Breast epithelium (tissue), 4 donors: ENCODE measurements at places on chromosomes 2 and 18. TPM values are rescaled to one million over a fixed set of nuclear protein-coding genes. Genes with fewer than 3 reads are reported as not detected.

HOXD8 gene
- 13.8 TPM for total RNA-seq

ASB18 gene
- not detected for total RNA-seq

GRCh38 chr18:3453540-3454364 lies 3.8 kb downstream of the TGIF1 start:
- peak overlapping the region; percentile 97 for H3K4me3 ChIP-seq
- no peaks in the 10 kb centered on the region for H3K4me1 ChIP-seq

- no peak overlapping the region for H3K4me3 ChIP-seq
- DNase-seq = no peak
- no peaks in the 10 kb centered on the region for H3K4me1 ChIP-seq
- no peaks in the 10 kb centered on the region for H3K27me3 ChIP-seq
- H3K36me3 ChIP-seq = no peaks in the 10 kb centered on the region
- no peak overlapping the region for H3K27ac ChIP-seq
Observed at GRCh38 chr2:80061881-80062280, 242.7 kb downstream of the LRRTM1 start.

GRCh38 chr2:241003830-241004564 lies 5.6 kb downstream of the SNED1 start:
- H3K27ac ChIP-seq = no peak overlapping the region
- peaks cover 12% of the 10 kb centered on the region for H3K4me1 ChIP-seq
- H3K36me3 ChIP-seq = no peaks in the 10 kb centered on the region
- no peak for DNase-seq
- H3K4me3 ChIP-seq = no peak overlapping the region

KCNJ3 gene
- 1.6 TPM for total RNA-seq

- H3K27ac ChIP-seq = no peak overlapping the region
- no peak for DNase-seq
- no peaks in the 10 kb centered on the region for H3K36me3 ChIP-seq
- no peak overlapping the region for H3K4me3 ChIP-seq
Observed at GRCh38 chr2:15265889-15266288, 295.2 kb downstream of the NBAS start.

DNA sequence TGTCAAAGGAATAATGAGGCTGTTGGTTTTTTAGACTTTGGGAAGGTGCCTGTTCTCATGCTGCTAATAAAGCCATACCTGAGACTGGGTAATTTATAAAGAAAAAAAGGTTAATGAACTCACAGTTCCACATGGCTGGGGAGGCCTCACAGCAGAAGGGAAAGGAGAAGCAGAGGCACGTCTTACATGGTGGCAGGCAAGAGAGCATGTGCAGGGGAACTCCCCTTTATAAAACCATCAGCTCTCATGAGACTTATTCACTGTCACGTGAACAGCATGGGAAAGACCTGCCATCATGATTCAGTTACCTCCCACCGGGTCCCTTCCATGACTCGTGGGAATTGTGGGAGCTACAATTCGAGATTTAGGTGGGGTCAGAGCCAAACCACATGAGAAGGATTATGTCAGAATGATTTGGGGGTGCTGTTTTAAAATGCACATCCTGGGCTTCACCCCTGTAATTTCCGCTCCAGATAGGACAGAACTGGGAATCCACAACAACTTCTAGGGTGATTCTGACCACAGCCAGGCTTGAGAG lies 37.8 kb downstream of the TCF7L1 start:
- no peak overlapping the region for H3K4me3 ChIP-seq
- no peaks in the 10 kb centered on the region for H3K4me1 ChIP-seq
- no peaks in the 10 kb centered on the region for H3K36me3 ChIP-seq
- H3K27ac ChIP-seq = no peak overlapping the region

DNA sequence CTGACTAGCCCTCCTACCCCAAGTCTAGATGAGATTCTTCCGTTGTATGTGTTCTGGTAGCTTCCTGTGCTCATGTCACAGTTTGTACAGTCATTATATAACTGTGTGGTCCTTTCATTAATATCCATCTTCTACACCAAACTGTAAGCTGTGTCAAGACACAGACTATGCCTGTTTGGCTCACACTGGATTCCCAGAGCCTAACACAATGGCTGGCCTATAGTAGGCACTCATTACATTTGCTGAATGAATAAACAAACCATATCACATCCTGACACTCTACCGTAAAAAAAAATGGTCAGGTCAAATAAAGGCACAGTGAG lies 72.6 kb downstream of the ANKRD44 start:
- no peaks in the 10 kb centered on the region for H3K36me3 ChIP-seq
- no peaks in the 10 kb centered on the region for H3K27me3 ChIP-seq
- H3K4me1 ChIP-seq = no peaks in the 10 kb centered on the region
- no peak for DNase-seq
- H3K4me3 ChIP-seq = no peak overlapping the region

DNA sequence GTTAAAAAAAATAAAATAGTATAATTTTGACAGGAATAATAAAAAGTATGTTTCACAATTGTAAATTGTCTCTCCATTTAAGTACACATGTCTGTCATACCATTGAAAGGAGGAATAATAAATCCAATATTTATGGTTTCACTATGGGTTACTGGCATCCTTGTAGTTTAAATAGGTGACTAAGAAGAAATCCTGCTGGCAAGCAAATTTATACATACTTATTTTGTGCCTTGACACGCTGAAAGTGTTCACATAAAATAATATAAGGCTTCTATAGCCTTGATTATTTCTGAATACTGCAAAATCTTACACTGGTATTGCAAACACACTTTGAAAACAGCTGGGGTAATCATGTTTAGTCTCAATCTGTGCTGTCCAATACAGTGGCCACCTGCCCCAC lies 138.3 kb upstream of the ETAA1 start:
- H3K27ac ChIP-seq = no peak overlapping the region
- H3K27me3 ChIP-seq = no peaks in the 10 kb centered on the region
- no peak for DNase-seq

LYPD6B gene
- total RNA-seq = 21.0 TPM
